Immature natural killer cell (primary cell): ENCODE measurements at places on chromosomes 13 and 19. TPM values are rescaled to one million over a fixed set of nuclear protein-coding genes. Genes with fewer than 3 reads are reported as not detected.
A peak's percentile ranks its signal among the peaks of the same experiment; 100 is the strongest.

ADAT3 gene
- 10.0 TPM for polyA plus RNA-seq

PPM1N gene
- polyA plus RNA-seq: 4.0 TPM

SLITRK1 gene
- not detected for polyA plus RNA-seq

MAP4K1 gene
- 52.1 TPM for polyA plus RNA-seq

SIGLEC9 gene
- polyA plus RNA-seq: 6.2 TPM

TLE6 gene
- 2.3 TPM for polyA plus RNA-seq

- peak within 1 kb of the TSS; percentile 87 for H3K4me3 ChIP-seq
- peak within 1 kb of the TSS; percentile 98 for H3K27ac ChIP-seq
- H3K4me1 ChIP-seq: peaks cover 38% of the 10 kb centered on the region
- peaks cover 21% of the 10 kb centered on the region for H3K27me3 ChIP-seq
These were observed at the start of gene GZMM for GRCh38 chr19:543910-544608. GZMM (plus strand) TSS chr19:544053; CDS start chr19:544072, 19 bp downstream.

DNA sequence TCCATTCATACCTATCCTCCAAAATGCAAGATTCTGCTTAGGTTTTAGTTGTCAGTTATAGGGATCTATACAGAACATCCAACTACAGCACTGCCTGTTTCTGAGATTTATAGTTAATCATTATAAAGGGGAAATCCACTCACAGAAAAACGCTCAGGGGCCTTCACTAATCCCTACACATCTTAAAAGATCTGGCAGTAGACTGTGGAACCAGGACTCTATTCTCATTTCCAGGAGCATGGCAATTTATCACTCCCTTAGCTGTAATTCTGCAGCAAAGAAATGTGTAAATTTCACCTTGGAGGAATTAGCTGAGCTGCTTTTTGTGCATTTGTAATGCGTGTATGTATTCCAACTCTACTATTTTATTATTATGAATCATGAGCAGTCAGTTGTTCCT, 1128.1 kb upstream of the PRR20A start:
- H3K27me3 ChIP-seq: no peaks in the 10 kb centered on the region
- no peak overlapping the region for H3K27ac ChIP-seq
- no peak for DNase-seq
- H3K36me3 ChIP-seq: no peaks in the 10 kb centered on the region
- no peaks in the 10 kb centered on the region for H3K4me1 ChIP-seq

DNA sequence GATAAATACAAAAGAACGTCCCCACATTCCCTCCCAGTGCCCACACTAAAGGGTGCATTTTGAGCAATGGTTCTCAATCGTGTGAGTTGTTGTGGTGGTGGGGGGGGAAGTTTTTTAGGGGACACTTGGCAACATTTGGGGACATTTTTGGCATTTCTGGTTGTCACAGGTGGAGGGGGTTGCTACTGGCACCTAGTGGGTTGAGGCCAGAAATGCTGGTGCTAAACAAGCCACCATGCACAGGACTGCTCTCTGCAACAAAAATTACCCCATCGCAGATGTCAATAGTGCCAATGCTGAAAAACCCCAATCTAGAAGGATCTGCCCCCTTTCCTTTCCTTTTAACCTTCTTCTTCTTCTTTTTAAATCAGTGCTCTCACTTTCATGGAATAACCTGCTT, 453.3 kb downstream of the TSHZ3 start:
- no peak overlapping the region for H3K27ac ChIP-seq
- no peak overlapping the region for H3K4me3 ChIP-seq
- H3K36me3 ChIP-seq: no peaks in the 10 kb centered on the region
- H3K27me3 ChIP-seq: peaks cover 4% of the 10 kb centered on the region
- H3K4me1 ChIP-seq: peaks cover 10% of the 10 kb centered on the region

- no peak overlapping the region for H3K27ac ChIP-seq
- H3K27me3 ChIP-seq: no peaks in the 10 kb centered on the region
- no peaks in the 10 kb centered on the region for H3K4me1 ChIP-seq
- peak; percentile 59 for DNase-seq
These were observed 16.1 kb downstream of the ZFR2 start for GRCh38 chr19:3852614-3853254.

GRCh38 chr19:30566681-30567420, 194.7 kb downstream of the ZNF536 start:
- H3K27me3 ChIP-seq: no peaks in the 10 kb centered on the region
- H3K27ac ChIP-seq: no peak overlapping the region
- H3K36me3 ChIP-seq: no peaks in the 10 kb centered on the region

- no peak for DNase-seq
- no peaks in the 10 kb centered on the region for H3K27me3 ChIP-seq
- no peaks in the 10 kb centered on the region for H3K4me1 ChIP-seq
These were observed 7.6 kb upstream of the GMIP start for GRCh38 chr19:19651076-19651475.

DNA sequence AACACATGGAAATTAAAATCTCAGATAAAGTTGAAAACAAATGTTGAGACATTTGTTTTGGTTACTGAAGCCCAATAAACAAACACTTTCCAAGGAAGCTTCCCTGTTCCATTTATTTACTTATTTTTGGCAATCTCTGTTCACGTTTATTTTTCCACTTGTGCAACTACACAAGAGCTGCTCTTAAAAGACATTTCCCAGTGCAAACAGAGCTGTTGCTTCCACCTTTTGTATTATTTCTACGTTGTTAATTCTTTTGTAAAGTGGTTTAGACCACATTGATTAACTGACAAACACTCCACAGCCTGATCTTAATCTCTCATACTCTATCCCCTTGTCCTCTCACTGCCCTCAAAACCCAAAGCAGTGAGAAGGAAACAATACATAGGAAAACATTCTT, 757.6 kb downstream of the LIG4 start:
- peaks cover 8% of the 10 kb centered on the region for H3K4me1 ChIP-seq
- no peak overlapping the region for H3K27ac ChIP-seq
- no peaks in the 10 kb centered on the region for H3K27me3 ChIP-seq
- no peaks in the 10 kb centered on the region for H3K36me3 ChIP-seq
- no peak overlapping the region for H3K4me3 ChIP-seq

GRCh38 chr13:48161530-48162179, 66.8 kb upstream of the MED4 start:
- no peak for DNase-seq
- peak overlapping the region; percentile 10 for H3K4me3 ChIP-seq
- no peak overlapping the region for H3K27ac ChIP-seq
- H3K36me3 ChIP-seq: peaks cover 3% of the 10 kb centered on the region
- H3K4me1 ChIP-seq: peaks cover 31% of the 10 kb centered on the region

DNA sequence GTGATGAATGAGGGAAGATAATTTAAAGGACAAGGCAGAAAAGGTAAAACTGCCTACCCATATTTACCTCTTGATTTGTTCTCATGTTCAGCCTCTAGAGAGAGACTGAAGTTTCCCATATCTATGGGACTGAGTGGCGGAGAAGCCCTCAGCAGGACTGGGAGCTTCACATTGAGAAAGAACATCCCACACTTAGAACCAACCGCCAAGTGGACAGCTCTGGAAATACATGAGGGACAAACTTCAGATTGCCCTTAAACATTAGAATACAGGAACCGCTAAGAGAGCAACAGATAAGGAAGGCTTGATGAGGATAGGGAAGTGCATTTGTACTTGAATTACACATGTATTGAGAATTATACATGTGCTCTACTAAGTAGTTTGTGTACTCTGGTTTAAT, 316.0 kb upstream of the MIR17HG start:
- H3K27me3 ChIP-seq: peaks cover 1% of the 10 kb centered on the region
- no peaks in the 10 kb centered on the region for H3K36me3 ChIP-seq
- no peaks in the 10 kb centered on the region for H3K4me1 ChIP-seq
- H3K4me3 ChIP-seq: no peak overlapping the region
- H3K27ac ChIP-seq: no peak overlapping the region

- H3K27ac ChIP-seq: no peak overlapping the region
- H3K4me3 ChIP-seq: no peak overlapping the region
- DNase-seq: peak; percentile 49
- H3K27me3 ChIP-seq: no peaks in the 10 kb centered on the region
- H3K4me1 ChIP-seq: peaks cover 15% of the 10 kb centered on the region
- no peaks in the 10 kb centered on the region for H3K36me3 ChIP-seq
These were observed 31.7 kb downstream of the DNAJC15 start for GRCh38 chr13:43054803-43055802.

DNA sequence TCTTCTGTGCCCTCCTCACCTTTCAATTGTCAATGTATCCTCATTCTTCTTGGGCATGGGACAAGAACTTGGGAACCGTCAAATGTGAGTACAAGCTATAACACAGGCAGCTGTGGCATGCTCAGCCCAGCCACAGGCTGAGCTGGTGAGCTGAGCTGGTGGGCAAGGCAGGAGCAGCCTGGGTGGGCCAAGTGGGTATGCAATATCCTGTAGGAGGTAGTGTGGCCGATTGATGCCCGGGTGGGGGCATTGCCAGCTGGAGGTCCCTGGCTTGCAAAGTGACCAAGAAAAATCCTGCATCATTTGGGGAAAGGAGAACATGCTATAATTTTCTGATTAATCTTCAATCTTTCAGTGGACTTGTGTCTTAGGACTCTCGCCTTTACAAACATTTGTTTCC, 507.2 kb upstream of the SLC10A2 start:
- no peaks in the 10 kb centered on the region for H3K4me1 ChIP-seq
- DNase-seq: no peak
- no peaks in the 10 kb centered on the region for H3K36me3 ChIP-seq

DNA sequence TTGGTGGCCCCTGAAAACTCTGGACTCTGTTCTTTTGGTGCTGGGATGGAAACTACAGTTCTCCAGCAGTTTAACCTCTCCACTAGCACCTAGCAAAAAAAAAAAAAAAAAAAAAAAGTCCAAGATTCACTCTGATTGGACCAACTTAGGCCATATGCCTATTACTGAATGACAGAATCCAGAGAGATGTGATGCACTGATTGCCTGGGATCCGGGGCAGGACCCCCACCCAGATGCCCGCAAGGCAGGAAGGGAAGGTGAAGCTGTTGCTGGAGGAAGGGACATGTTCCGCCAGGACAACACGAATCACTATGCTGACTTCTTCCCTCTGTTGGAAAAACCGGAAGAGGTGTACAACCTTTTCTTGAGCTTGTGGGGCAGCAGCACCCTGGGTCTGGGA, 152.5 kb upstream of the ZNF536 start:
- H3K27ac ChIP-seq: no peak overlapping the region
- no peak for DNase-seq
- peaks cover 35% of the 10 kb centered on the region for H3K27me3 ChIP-seq
- no peaks in the 10 kb centered on the region for H3K36me3 ChIP-seq
- peaks cover 14% of the 10 kb centered on the region for H3K4me1 ChIP-seq
